Aorta (tissue), 5 donors: ENCODE measurements at places on chromosomes 1 and 21. TPM values are rescaled to one million over a fixed set of nuclear protein-coding genes. Genes with fewer than 3 reads are reported as not detected.
A peak's percentile ranks its signal among the peaks of the same experiment; 100 is the strongest.

DNA sequence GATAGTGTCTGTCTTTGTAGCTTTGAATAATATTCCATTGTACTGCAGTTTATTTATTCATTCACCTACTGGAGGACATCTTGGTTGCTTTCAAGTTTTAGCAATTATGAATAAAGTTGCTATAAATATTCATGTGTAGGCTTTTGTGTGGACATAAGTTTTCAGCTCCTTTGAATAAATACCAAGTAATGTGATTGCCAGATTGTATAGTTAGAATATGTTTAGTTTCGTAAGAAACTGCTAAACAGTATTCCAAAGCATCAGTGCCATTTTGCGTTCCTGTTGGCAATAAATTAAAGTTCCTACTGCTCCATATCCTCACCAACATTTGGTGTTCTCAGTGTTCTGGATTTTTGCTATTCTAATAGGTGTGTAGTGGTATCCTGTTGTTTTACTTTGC is 311.7 kb upstream of the FMN2 start:
- no peak for DNase-seq
- H3K27ac ChIP-seq: no peak overlapping the region
- peaks cover 4% of the 10 kb centered on the region for H3K4me1 ChIP-seq
- H3K36me3 ChIP-seq: no peaks in the 10 kb centered on the region
- H3K27me3 ChIP-seq: no peaks in the 10 kb centered on the region
- H3K4me3 ChIP-seq: no peak overlapping the region

- peak within 1 kb of the TSS; percentile 40 for H3K4me3 ChIP-seq
- H3K4me1 ChIP-seq: peaks cover 9% of the 10 kb centered on the region
- peak; percentile 94 for DNase-seq
- peak within 1 kb of the TSS; percentile 57 for H3K27ac ChIP-seq
- H3K36me3 ChIP-seq: no peaks in the 10 kb centered on the region
- H3K27me3 ChIP-seq: no peaks in the 10 kb centered on the region
These were observed at the start of gene HEYL for GRCh38 chr1:39639305-39640130. HEYL (minus strand) TSS chr1:39639643; CDS start chr1:39639625, 18 bp downstream.

GRCh38 chr1:58406301-58407071 is 140.0 kb downstream of the OMA1 start:
- no peaks in the 10 kb centered on the region for H3K4me1 ChIP-seq
- H3K4me3 ChIP-seq: no peak overlapping the region
- H3K27ac ChIP-seq: no peak overlapping the region
- no peaks in the 10 kb centered on the region for H3K27me3 ChIP-seq
- DNase-seq: no peak
- H3K36me3 ChIP-seq: no peaks in the 10 kb centered on the region

The MAP7D1 gene
- total RNA-seq: 133 TPM

DNA sequence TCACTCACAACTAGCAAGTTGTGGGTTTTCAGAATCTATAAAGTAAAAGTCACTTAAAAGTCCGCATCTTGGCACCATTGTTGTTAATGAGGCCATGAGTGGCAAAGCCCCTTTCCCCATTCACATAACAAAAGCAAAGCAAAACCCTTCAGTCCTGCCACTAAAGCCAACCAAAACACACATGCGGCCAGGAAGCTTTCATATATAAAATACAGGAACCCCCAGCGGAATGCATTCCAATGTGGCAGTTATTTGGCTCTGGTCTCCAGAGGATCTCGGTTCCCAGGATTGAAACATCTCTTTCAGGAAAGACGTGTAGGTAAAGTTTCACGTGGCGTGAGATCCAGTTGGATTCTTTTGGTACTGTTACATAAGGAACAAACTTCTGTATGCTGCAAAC is 2.5 kb upstream of the LBR start:
- no peaks in the 10 kb centered on the region for H3K36me3 ChIP-seq
- no peak overlapping the region for H3K4me3 ChIP-seq
- no peaks in the 10 kb centered on the region for H3K27me3 ChIP-seq
- H3K27ac ChIP-seq: no peak overlapping the region

The THEM5 gene
- not detected for total RNA-seq

The TTLL7 gene
- total RNA-seq: 80.2 TPM

The C1orf87 gene
- total RNA-seq: 0.51 TPM
